ENCODE measurements at places on chromosomes 3 and 15.

DNA sequence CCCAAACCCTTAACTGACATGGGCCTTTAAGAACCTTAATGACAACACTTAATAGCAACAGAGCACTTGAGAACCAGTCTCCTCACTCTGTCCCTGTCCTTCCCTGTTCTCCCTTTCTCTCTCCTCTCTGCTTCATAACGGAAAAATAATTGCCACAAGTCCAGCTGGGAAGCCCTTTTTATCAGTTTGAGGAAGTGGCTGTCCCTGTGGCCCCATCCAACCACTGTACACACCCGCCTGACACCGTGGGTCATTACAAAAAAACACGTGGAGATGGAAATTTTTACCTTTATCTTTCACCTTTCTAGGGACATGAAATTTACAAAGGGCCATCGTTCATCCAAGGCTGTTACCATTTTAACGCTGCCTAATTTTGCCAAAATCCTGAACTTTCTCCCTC is 49.9 kb downstream of the PGPEP1L start:
- DNase-seq, result no peak

DNA sequence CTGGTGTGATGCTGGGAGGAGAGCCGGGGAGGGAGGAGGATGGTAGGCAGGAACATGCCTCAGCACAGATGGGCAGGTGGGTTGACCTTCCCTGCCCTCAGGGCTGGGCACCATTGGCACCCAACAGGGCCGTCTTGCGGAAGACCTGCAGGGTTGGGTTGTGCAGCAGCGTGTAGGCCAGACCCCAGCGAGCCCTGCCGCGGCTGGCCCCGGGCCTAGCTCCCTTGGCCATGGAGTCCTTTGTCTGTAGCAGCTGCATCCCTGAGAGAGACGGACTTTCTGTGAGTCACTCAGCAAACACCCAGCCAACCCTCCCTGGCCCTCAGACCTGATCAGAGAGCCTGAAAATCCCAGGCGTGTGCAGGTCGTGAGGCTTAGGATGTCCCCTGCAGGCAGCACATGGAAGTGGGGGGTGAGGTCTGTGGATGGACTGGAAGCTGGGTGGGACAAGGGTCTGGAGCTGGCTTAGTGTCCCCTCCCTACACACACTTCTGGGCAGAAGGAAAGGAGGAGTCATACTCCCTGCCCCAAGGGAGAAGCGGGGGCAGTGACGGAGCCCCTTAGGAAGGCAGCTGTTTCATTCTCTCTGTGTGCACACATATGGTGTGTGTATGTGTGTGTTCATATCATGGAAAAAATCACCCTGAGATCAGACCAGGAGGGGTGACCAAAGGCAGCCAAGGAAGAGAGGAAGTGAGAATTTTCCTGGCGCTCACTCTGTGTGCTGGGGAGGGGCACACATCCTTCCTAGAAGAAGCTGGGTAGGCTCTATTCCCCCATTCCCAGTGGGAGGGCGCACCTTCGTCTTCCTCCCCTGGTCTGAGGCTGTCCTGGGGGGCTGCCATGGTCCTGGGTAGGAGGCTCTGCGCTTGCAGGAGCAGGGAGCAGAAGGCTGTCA is 6.7 kb downstream of the ISLR start:
- no peak for DNase-seq

DNA sequence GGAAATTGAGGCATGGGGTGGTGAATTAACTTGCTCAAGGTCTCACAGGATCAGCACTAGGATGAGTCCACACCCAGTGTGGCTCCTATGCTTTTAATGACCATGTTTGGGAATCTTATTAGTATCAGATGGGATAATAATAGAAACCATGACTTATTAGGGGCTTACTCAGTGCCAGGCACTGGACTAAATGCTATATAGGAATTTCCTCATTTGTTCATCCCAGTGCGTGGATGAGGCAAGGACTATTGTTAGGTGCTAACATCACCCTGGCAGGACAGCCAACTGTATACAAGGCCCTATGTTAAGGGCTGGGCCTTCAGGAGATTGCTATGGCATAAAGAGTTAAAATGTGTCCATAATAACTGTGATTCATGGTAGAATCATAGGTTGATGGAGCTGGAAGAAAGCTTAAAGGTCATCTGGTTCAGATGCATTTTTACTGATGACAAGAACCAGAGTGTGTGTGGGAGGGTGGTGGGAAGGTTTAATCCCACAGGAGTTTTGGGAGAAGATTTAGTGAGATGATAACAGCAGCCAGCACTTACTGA is 4.7 kb upstream of the FEM1B start:
- no peak for DNase-seq

DNA sequence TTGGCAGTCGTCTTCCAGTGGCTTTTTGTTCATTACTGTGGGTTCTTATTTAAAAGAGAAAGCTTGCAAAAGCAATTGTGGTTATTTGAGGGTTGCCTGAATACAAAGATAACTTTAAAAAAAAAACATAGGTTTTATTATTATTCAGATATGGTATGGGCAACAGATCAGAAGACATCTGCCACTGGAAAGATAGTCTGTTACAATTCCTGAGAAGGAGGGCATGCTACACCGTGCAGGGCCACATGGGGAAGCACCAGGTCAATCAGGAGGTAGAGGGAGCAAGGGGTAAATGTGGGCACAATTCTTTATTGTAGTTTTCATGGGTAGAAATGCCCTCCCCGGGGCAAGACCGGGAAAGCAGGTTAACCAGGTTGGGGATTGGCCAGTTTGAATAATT is 46.5 kb downstream of the BBS4 start:
- DNase-seq, result no peak

DNA sequence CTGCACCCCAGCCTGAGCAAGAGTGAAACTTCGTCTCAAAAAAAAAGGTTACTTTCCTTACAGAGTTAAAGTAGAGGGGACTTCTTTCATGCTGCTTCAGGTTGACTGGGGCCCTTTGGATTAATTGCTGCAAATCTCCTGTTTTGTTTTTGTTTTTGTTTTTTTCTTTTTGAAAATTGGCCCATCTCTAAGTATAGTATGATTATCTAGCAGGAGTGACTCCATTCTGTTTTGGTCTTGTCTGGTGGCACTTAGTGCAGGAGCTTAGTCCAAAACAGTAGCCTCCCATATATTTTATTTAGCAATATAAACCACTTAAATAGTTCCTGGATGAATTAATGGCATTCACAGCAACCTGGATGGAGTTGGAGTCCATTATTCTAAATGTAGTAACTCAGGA is 113.0 kb downstream of the RPL22L1 start:
- DNase-seq, result no peak

- DNase-seq, result no peak
Measured at GRCh38 chr3:124952282-124952855, 17.8 kb upstream of the MUC13 start.

GRCh38 chr3:46926871-46927717 is 49.5 kb downstream of the CCDC12 start:
- no peak for DNase-seq

GRCh38 chr15:58523634-58524033 is 91.8 kb downstream of the LIPC start:
- no peak for DNase-seq

DNA sequence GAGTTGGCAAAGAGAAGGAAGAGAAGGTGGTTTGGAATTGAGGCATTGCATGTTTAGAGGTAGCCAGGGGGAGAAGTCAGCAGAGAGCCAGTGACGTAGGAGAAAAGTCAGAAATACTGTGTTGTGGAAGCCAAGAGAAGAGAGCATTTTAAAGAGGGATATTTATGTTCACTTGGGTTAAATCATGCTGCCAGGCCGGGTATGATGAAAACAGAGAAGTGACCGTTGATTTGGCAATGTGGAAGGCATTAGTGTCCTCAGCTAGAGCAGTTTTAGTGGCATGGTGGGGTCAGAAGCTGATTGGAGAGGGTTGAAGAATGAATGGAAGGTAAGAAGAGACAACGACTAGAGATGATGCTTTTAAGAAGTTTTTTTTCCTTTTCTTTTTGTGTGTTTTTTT is 24.5 kb downstream of the RASA2 start:
- DNase-seq, result no peak

DNA sequence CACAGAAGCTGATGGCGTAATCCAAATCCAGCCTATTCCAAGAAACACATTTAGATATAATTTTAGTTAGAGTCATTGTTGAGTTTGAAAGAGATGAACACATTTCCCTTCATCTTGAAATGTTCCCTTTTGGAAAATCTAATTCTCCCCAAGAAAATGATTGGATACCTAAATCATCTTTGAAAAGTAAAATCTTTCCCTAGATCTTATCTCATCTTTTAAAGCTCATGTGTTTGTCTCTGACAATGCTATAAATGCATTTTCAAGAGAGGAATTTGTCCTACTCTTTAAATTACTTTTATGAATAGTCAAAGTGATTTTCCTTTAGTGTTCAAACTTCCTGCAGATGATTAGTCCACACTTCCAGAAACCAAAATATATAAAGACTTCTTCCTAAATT is 82.6 kb upstream of the CNTN6 start:
- DNase-seq, result no peak

DNA sequence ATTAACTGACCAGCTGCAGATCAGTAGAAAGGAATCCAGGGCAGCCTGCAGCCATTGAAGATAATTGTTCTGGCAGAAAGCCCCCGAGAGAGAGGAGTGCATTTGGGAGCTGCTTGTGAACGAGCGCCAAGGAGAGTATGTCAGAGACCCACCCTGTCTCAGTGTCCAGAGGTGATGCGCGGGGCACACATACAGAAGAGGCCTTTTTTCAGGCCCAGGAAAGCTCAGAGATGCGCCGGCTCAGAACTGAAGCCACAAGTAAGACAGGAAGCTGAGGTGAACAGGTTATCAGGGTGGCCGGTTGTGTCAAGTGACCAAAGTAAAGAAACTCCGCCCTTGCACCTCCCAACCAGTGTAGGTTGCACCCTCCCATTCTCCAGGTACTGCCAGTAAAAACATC is 59.8 kb upstream of the HEG1 start:
- no peak for DNase-seq

- no peak for DNase-seq
Measured at GRCh38 chr3:10160925-10161324, 3.8 kb upstream of the IRAK2 start.

DNA sequence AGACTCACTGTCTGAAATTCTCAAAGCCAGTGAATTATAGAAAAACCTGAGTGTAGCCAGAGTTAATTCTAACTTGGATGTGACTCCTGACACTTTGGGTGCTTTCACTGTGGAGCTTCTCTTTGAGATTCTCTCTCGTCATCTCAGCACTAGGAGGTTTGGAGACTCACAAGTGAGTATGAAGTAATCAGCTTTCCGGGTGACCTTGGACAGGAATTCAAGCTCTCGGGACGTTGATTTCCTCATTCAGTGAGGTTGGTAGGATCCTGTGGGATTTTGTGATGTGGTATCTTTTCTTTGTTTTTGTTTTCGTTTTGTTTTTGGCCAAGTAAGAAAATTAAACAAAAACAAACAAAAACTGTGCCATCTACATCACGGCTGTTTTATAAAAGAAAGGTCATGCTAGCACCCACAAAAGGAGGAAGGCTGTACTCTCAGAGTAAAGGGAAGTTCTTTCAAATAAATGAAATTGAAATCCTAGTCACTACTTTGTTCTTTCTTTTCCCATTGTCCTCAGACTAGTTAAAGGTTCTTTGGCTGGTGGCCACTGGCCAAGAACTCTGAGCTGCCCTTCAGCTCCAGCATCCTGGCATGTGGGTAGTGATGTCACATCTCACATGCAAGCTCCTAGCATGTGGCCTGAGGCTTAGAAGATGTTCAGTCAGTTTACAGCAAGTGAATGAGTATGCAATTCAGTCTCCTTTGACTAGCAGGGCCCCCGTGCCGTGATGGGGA is 263.3 kb upstream of the TPM1 start:
- no peak for DNase-seq

- DNase-seq, result no peak
Measured at GRCh38 chr3:45565342-45565741, 29.2 kb upstream of the LIMD1 start.

DNA sequence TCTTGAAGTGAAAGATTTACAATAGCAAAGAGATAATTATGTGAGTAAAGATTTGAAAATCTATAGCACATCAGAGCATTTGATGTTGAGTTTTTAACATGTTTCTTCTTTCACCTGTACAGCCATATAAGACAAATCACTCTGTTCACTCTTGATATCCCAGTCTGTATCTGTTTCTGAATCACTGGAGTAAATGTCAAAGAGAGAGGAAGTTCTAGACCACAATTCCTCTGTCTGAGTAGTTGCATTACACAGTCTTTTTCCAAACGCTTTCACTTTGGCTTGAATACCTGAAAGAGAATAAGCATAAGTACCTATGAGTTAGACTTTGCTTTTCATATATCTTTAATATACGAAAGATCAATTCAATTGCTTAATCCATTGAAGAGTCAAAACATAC is 9.9 kb downstream of the THAP10 start:
- no peak for DNase-seq

DNA sequence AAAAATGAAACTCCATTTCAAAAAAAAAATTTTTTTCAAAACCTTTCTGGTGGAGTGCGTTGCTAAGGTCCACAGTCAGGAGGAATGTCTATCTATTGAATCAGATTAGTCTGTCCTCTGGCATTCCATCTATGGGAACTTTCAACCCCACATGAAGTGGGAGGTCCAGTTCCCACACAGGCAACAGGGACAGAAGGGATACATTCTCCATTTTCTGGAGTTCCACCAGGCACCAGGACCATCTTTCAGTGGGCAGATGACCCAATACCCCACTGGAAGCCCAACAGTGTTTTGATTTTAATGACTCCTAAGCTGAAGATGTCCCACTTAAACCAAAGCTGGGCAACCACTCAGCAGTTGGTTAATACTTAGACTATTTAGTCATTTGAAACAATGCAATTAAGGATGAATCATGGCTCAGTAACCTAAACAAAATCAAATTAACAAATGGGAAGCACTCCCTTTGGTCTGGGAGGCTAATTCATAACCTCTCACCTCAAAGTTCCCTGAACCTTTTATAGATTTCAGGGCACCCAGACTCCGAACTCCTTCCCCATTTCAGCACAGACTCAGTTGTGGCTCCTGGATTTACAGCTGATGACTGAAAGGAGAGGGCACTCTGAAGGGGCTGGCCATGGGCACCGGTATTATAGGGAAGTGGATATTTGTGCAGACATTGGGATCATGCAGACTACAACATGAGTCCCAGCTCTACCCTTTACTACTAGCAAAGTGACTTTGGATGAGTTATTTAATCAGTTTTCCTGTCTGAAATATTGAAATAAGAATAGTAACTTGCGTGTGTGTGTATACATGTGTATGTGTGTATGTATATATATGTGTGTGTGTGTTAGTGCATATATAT is 264.3 kb upstream of the LRTM1 start:
- peak; percentile 86 for DNase-seq

DNA sequence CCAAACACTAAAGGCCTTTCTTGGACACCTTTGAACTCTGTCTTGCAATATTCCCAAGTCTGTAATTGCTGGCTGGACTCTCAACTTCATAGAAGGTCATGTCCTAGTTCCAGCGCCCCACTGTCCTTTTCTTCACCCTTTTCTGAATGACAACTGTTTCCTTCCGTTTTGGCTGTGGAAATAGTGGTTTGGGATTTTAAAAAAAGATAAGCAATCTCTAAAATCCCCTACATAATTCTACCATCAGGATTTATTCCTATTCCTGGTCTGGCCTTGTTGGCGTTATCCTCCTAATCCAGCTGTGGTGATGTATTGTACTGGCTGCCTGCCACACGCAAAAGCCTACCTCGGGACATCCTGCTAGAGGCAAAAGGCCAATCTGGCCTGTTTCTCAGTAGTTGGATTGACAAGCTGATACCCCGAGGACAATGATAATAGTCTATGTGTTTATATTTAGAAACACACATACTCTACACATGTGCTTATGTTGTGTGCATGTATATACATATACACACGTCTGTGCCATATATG is 440.3 kb upstream of the DPH6 start:
- DNase-seq, result no peak

Measured in non-pigmented ciliary epithelial cell (primary cell).